ENCODE measurements at places on chromosomes 12 and 14. TPM values are rescaled to one million over a fixed set of nuclear protein-coding genes. Genes with fewer than 3 reads are reported as not detected.

DNA sequence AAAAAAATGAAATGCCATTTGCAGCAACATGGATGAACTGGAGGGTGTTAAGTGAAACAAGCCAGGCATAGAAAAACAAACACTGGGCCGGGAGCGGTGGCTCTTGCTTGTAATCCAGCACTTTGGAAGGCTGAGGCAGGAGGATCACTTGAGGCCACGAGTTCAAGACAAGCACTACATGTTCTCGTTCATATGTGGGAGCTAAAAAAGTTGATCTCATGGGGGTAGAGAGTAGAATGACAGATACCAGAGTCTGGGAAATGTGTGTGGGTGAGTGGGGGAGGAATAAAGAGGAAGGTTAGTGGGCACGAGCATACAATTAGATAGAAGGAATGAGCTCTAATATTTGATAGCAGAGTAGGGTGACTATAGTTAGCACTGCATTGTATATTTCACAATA is 21.5 kb downstream of the CACNA2D4 start:
- DNase-seq = no peak

- DNase-seq = no peak
Measured at GRCh38 chr12:68237619-68238018, 12.0 kb upstream of the IL26 start.

The KRT72 gene
- total RNA-seq = not detected

The CMA1 gene
- total RNA-seq = not detected

DNA sequence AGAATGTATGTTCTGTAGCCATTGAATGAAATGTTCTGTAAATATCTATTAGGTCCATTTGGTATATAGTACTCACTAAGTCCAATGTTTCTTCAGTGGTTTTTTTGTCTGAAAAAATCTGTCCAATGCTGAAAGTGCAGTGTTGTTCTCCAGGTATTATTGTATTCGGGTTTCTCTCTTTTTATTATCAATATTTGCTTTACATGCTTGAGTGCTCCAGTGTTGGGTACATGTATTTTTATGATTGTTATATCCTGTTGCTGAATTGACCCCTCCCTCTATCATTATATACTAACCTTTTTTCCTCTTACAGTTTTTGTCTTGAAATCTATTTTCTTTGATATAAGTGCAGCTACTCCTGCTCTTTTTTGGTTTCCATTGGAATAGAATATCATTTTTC is 382.2 kb downstream of the CCER1 start:
- no peak for DNase-seq

DNA sequence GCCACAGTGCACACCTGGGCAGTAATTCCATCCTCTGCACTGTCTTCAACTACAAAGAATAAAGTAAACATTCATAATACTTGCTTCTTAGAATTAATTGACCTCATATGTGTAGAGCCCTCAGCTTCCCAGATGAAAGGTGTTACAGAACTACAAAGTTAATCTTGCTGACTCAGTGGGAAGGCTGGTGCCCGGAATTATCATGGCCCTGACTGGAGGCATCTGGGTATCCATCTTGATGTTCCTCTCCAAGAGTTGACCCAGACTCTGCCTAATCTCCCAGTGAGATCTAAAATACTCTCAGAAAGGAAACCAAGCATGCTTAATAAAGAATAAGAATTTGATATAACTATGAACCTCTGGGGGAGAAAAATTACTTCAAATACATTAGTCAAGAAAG is 147.0 kb upstream of the ARID2 start:
- DNase-seq = no peak
